ENCODE measurements at places on chromosomes 4 and X.
A peak's percentile ranks its signal among the peaks of the same experiment; 100 is the strongest.

- no peak for DNase-seq
These were observed 21.1 kb upstream of the HMX1 start for GRCh38 chr4:8892556-8893226.

GRCh38 chr4:153506341-153507309 is 40.5 kb downstream of the TMEM131L start:
- no peak for DNase-seq

- DNase-seq: no peak
These were observed 26.7 kb upstream of the PCDH18 start for GRCh38 chr4:137558951-137559350.

DNA sequence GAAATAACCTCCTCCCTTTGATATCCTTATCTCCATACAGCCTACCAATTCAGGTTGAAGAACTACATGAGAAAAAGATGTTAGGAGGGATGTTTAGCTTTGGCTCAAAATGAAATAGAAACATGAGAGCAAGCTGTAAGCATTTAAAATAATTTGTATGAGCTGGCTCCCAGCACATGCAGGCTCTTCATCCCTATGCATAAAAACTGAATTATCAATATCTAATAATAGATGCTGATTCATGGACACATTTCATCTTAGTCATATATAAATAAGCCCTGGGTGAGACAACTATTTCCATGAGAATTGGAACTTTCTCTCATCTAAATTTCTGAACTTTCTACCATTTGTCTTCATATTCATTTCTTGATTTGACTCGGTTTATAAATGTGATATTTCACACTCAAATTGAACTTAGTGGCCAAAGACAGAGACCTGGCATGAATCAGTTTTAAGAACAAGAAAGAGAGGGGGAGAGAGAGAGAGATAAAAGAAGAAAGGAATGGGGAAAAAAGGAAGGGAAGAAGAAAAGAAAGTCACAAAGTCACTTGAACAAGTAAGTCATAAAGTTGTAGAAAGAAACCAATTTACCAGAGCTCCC is 48.9 kb upstream of the GPR174 start:
- DNase-seq: no peak

- DNase-seq: no peak
These were observed 172.5 kb downstream of the PCDH18 start for GRCh38 chr4:137359691-137360315.

DNA sequence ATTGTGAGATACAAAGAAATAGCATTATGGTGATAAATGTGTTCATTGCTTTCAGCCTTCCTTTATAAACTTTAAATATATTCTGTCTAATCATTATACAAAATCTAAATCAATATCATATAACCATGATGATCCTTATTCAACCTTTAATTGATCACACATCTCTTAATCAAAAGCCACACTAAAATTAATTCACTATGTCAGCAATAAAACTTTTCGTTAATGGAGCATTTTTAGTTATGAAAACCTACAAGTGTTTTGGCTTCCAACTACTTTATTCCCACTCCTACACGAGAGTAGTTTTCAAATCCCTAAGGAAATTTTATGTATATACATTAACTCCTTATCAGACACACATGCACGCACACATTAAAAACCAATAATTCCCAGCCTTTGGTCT is 530.2 kb downstream of the KCTD8 start:
- DNase-seq: no peak

DNA sequence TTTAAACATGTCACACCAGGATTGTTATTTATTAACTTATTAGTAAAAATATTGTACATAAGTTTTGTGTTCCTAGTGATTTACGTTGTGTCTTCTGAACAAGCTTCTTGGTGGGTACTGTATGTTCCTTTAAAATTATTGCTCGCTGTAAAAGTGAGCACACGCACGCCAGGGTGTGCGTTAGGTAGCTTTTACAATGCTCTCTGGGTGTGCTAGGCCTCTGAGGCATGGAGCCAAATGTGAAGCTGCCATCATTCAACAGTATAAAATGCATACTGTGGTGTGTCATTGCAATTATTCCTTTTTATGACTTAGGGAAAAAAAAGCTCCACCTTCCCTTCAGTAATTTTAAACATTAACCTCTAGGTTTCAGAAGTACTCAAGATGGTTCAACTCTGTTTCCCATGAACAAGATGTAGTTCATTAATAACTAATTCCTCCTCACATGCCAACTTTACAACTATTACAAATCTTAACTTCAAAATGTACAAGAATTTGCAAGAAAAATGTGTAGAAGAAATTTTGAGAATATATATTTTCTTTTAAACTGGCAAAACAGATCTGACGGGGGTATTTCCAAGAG is 42.4 kb downstream of the ATOH1 start:
- DNase-seq: no peak

- DNase-seq: no peak
These were observed 76.6 kb downstream of the CHIC2 start for GRCh38 chr4:53987761-53988171.

- DNase-seq: no peak
These were observed 400.8 kb upstream of the SLIT2 start for GRCh38 chr4:19850909-19851308.

DNA sequence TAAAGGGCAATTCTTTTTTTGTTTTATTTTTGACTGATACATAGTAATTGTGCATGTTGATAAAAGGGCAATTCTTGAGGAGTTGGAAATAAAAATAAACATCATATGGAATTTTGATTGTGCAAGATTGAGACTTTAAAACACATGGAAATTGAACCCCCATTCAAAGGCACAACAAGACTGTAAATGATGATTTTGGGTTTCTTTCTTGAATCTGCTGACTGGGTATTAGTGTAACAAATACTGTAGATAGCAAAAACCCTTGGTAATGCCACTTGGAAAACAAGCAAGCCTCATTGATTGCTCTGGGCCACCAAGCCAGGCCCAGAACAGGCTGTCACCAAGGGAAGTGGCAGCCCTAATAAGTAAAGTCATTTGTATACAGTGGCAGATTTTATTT is 73.0 kb upstream of the ANXA3 start:
- no peak for DNase-seq

DNA sequence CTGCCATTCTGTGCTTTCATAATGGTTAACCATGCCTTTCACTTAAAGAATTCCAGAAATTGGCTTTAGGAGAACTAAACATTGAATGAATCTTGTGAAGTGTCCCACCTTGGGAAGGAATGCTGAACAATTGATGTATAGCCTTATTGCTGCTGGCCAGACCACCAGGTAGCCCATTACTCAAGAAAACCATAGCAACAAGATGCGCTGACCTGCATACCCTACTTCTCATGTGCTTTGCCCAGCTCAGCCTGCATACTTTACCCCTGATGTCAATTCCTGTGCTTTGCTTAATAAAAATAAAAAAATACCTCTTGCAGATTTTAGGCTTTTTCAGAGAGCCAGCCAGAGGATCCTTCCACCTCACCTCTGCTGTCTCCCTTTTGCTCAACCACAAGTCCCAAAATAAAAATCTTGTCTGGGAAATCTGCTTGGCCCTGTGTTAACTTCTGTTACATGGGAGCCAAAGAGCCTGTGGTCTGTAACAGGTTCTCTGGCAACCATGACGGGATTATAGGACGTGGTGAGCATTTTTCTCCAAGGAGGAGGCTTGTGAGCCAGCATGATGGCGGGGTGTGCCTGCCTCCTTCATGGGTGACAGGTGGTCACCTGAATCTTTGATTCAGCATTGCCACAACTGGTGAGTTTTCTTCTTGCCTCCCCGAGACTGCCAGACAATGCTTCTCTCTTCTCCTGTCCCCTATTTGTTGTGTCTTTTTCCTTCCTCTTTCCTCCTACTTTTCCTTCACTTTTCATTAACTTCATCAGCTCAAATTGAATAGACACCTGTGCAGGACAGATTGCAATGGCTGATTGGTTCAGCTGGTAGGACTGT is 106.8 kb downstream of the ARSJ start:
- DNase-seq: no peak

GRCh38 chr4:10622728-10623127 is 61.8 kb downstream of the CLNK start:
- DNase-seq: no peak

GRCh38 chr4:162610116-162610515 is 446.3 kb upstream of the FSTL5 start:
- DNase-seq: no peak

DNA sequence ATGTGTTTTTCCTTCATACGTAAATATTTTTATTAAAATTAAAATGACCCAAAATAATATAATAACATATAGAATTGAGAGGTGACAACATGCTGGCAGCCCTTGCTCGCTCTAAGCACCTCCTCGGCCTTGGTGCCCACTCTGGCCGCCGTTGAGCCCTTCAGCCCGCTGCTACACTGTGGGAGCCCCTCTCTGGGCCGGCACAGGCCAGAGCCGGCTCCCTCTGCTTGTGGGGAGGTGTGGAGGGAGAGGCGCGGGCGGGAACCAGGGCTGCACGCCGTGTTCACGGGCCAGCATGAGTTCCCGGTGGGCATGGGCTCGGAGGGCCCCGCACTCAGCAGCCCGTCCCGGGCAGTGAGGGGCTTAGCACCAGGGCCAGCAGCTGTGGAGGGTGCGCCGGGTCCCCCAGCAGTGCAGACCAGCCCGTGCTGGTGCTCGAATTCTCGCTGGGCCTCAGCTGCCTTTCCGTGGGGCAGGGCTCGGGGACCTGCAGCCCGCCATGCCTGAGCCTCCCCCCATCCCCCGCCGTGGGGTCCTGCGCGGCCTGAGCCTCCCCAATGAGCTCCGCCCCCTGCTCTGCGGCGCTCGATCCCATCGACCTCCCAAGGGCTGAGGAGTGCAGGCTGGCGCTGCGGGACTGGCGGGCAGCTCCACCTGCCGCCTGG is 222.3 kb downstream of the PTTG2 start:
- no peak for DNase-seq

DNA sequence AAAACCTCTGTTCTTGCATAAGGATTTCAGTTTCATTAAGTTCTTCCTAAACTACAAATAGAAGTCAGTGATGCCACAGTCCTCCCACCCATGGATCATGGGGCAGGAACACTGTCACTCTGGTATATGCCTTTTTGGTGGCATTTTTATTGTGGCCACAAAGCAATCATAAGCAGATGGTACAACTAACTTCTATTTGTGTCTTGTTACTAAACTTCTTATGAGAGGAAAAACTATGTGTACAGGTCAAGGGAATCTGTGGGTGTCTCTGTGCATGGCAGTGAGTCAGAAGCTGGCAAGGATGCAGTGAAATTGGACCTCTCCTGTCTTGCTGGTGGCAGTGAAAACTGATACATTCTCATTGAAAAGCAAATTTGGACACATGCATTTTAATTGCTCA is 245.0 kb upstream of the GPC4 start:
- no peak for DNase-seq

DNA sequence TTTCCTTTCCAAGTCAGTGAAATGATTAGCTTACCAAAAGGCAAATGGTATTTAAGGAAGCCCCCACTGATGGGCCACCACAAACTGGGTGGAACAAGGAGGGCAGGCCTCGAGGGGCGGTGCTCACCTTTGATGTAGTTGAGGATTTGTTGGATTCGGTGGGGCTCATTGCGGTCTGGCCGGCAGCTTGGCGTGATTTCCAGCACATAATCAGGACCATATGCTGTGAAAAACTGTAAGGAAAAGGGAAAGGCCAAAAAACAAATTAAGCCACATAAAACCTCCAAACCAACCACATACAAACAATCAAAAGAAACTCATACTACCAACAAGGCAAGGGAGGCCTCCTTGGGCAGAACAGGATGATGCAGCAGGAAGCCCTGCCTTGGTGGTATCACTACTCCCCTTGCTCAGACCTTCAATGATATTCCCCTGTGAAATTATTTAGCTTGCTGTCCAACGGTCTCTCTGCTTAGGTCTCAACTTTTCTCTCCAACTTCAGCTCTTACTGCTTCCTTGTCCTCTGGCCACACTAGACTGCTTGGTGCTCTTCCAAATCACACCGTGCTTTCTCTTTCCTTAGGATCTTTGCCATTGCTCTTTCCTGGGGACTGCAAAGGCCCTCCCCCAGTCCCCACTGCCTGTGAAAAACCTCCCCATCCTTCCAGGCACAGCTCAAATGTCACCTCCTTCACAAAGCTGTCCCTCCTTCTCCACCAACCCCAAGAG is 46.1 kb upstream of the CITED1 start:
- DNase-seq: no peak

DNA sequence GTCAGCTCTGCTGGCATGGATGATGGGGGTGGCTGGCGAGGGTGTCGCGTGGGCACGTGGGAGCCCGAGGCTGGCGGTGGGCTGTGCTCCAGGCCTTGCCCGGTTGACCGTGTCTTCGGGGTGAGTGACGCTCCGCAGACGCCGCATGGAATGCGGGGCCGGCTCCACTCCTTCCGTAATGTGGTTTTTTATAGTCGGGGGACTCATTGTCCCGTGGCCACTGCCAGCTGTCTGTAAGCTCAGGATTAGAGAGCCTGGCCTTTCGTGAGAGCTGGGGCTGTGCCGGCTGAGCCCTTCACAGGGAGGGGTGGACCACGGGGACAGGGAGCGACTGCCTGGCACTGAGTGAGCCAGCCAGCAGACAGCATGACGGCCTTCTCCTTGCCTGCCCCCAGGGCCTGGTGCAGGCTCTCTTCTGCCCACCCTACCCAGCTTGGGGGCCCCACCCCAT is 20.4 kb downstream of the DOK7 start:
- DNase-seq: no peak

GRCh38 chr4:179698321-179698720 is 2256.1 kb upstream of the AGA start:
- no peak for DNase-seq

DNA sequence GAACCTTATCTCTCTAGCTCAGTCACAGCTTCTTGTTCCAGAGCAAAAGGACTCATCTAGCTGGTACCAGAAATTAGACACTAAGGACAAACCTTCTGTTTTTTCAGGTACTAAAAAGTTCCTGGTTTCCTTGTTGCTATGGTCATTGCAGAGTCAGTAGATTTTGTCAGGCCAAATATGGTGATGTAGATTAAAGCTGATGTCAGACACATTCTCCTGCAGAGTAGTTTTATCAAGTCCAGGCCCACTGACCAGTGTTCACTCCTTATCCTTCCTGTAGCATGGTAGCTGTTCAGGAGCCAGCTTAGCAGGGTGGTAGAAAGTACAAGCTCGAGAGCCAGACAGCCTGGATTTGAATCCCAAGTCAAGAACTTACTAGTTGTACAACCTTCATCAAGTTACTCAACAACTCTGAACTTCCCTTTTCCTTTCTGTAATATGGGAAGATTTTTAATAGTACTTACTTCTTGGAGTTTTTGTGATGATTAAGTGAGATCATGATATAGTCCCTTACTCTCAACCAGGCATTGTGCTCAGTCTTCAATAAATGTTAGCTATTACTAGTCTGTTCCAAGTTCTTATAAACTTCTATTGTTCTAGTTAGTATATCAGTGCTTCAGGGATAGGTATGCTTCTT is 17.9 kb downstream of the OCRL start:
- DNase-seq: no peak

GRCh38 chr4:7021930-7022664 is 21.1 kb upstream of the TADA2B start:
- DNase-seq: no peak

- peak; percentile 9 for DNase-seq
These were observed 10.5 kb upstream of the ZCCHC13 start for GRCh38 chrX:74293343-74293946.

- no peak for DNase-seq
These were observed 192.1 kb upstream of the LCORL start for GRCh38 chr4:18213576-18214198.

DNA sequence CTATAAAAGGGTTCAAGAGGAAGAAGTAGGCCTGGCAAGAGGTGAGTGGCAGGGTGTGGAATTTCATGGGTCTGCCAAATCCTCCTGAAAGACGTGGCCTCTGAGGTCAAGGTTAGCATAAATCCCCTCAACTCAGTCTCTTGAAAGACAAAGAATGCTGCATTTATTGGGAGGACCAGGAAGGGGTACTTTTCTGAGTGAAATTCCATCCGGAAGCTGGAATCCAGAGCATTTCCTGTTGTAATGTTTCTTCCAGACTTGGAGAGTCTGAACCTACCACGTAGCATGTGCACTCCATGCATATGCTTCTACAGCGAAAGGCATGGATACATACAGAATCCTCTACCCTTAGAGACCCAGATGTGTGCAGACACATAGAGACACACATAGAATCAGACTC is 13.4 kb upstream of the FGD1 start:
- DNase-seq: no peak
